Kidney capillary endothelial cell (primary cell): ENCODE measurements at places on chromosomes 2 and 18.

DNA sequence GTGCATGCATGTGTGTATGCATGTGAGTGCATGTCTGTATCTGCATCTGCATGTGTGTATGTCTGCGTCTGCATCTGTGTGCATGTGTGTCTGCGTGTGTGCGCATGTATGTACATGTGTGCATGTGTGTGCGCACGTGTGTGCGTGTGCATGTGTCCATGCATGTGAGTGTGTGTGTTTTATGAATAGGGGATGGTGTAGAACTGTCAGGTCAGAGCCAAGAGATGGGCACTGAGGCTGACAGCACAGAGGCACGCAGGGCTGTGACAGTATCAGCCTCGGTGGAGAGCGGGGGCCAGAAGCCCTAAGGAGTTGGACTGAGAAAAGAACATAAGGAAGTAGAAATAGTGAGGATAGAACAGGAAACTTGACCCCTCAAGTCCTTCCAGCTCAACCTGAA, 494.0 kb upstream of the MYT1L start:
- DNase-seq: no peak

DNA sequence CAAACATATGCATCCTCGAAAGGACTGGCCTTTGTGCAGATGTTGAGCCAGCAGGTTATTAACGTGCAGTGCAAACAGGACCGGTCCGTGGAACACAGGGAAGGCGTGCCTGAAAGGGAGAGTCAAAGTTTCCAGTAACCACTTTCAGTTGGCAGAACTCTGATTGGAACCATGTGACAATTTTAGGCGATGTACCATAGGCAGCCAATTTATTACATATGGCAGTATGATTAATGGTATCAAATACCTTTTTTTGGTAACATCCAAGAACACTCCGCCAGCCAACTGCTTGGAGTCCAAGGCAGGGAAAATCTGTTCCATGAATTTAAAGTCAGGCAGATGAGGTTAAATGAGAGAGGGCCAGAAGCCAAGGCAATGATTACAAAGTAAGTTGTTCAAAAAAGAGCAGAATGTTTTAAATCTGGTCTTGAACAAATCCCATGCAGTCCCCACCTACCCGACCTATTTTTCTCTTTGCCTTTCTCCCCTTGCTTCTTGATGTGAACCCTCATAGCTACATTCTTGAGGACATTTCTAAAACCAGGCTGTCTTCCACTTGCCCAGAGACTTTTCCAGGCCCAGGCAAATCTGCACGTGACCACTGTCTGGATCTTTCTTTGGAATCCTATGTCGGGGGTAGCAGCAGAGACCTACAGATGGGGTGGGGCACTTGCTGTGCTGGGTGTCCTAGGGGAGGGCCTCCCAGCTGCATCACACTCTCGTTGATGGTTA, 351.7 kb downstream of the HRH4 start:
- DNase-seq: no peak

GRCh38 chr2:3282056-3282998, 95.3 kb downstream of the EIPR1 start:
- no peak for DNase-seq

- no peak for DNase-seq
Measured at GRCh38 chr2:43399515-43400264, 173.3 kb upstream of the ZFP36L2 start.

DNA sequence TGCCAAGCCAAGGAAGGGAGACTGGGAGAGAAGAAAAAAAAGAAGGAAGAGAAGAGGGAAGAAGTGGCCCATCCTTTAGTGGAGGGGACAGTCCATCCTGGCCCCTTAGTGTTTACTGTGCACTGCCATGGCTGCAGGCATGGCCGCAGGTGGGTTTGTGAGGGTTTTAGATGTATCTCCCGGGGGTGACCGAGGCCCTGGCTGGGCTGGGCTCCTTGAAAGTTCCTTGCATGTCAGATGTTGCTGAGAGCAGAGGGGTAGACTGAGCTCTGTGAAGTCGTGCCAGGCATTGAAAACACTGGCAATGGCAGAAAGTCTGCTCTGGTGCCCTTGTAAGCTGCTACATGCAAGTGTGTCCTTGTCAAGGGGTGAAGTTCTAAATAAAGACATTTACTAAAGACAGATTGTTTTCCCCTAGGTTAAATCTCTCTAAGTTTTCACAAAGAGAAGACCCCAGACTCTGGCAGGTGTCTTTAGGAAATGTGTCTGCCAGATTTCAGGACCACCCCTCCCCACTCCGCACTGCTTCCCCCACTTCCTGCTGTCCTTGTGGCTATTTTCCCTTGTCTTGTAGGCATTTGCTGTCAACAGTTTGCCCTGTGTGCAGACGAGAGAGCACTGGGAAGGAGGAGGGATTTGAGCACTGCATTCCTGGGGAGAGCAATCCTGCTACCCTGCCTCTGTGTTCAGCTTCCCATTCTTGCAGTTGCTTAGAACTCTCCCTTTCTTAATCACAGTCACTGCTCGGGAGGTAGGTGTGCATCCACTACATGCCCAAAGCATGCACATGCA, 68.4 kb downstream of the ACOXL start:
- no peak for DNase-seq

GRCh38 chr18:76380127-76380729, 114.8 kb downstream of the ZNF516 start:
- DNase-seq: no peak

- DNase-seq: no peak
Measured at GRCh38 chr2:112047537-112048235, 7.4 kb upstream of the TMEM87B start.

- no peak for DNase-seq
Measured at GRCh38 chr2:137870682-137871081, 93.6 kb upstream of the HNMT start.

- DNase-seq: no peak
Measured at GRCh38 chr18:66439670-66440069, 164.2 kb downstream of the CDH19 start.

DNA sequence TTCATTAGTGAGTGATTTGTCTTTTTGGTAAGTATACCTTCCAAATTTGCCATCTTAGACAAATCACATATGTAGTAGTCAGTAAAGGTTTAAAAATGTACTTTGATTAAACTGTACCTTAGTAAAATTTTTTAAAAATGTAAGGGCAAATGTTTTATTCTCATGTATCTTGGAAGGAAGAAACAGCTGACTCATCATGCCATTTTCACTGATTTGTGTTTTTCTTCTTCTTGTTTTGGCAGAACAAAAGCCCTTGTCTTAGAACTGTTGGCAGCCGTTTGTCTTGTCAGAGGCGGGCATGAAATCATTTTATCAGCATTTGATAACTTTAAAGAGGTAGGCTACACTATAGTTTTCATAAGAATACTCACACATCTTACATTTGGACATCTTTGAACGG, 136.5 kb downstream of the PRPF40A start:
- DNase-seq: no peak

DNA sequence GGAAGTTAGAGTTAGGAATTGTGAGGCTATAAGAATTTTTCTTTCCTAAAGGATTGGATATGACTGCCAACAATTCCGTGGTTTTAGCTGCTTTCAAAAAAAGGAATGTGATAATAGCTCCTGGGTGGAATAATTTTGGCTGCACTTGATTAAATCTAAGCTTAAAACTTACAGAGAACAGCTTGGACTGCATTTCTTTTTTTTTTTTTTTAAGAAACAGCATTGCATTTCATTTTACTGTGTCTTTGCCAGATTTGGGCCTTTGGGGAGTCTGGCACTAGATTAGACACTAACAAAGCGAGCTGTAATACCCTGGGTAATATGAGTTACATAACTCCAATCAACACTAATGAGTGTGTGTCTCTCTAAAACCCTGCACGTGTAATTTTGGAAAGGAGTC, 37.8 kb upstream of the ZNF397 start:
- DNase-seq: no peak
